ENCODE measurements at places on chromosomes 16 and 17.
A peak's percentile ranks its signal among the peaks of the same experiment; 100 is the strongest.

DNA sequence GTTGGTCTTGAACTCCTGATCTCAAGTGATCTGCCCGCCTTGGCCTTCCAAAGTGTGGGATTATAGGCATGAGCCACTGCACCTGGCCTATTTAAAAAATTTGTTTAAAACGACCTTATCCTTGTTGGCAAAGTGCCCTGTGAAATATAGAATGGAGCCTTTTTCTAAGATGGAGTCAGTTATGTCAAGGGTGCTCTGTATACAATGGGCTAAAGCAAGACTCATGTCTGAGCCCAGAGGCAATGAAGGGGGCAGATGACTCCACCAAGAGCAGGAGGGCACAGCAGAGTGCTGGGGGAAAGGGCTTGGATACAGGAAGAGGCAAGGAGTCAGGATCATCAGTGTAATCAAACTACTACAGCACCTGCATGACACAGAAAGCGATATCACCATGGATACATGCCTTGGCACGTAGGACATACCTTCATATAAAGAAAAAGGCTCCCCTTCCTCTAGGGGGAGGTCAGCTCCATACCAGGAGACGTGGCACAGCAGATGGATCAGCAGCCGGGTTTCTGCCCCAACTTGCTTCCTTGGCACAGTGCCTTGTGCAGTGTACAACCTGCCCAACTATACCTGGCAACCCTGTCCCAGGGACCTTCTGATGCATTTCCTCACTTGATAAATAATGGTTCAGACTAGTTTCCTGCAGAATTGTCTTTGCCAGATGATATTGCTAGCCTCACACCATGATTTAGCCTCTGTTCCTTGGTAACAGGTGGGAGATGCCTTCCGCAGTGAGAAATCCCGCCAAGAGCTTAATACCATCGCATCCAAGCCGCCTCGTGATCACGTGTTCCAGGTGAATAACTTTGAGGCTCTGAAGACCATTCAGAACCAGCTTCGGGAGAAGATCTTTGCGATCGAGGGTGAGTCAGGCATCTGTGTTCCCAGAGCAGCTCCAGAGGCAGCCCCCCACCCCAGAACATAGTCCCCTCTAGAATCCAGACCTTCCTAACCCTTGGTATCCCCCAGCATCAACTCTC, 15.3 kb downstream of the ITGAM start:
- DNase-seq: no peak

GRCh38 chr17:27553019-27553511, 77.9 kb upstream of the LGALS9 start:
- DNase-seq: no peak

DNA sequence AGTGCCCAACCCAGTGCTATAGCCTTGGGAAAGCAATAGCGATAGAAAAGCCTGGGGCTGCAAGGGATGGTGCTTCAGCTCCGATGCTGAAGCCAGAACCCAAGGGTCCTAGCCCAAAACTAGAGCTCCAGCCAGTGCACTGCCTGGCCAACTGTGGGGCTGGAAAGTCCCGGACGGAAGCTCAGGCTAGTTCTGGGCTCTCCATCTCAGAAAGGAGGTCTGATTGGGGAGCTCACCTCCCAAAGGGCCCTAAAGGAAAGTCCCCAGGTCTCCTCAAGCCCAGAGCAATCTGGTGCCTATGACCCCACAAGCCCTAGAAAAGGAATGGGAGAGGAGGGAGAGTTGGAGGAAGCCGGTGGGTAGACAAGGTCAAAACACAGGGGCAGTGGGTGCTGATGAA, 2.0 kb upstream of the ABCC3 start:
- DNase-seq: no peak

DNA sequence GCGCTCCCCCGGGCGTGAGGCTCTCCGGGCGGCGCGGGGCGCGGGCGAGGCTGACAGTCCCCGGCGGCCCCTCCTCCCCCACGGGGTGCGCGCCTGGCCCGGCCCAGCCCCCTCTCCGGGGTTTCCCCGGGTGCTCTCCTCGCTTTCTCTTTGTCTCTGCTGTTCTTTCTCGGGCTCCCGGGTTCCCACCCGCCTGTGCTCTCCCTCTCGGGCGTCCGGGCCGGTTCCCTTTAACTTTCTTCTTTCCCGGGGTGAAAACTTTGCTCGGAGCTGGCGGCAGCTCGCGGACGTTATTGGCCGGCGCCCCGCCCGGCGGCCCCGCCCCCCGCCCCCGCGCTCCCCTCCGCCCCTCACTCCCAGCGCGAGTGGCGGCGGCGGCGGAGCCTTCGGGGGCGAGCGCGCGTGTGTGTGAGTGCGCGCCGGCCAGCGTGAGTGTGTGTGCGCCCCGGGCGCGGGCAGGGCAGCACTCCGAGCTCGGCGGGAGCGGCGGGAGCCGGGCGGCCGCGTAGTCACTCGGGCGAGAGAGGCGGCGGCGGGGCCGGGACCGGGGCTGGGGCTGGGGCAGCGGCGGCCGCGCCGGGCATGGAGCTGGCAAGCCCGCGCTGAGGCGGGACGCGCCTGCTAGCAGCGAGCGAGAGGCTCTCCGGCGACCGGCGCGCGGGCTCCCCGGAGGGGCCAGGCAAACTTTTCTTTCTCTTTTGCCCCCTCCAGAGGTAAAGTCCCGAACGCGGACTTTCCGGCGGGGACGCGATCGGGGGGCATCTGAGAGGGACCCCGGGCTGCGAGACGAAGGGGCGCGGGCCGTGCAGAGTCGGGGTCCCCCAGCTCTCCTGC, at the start of gene NTN1:
NTN1 (plus strand) TSS at position 353 of the 834 bp plus-strand sequence. CDS start 864 bp downstream, outside the sequence.
- no peak for DNase-seq

DNA sequence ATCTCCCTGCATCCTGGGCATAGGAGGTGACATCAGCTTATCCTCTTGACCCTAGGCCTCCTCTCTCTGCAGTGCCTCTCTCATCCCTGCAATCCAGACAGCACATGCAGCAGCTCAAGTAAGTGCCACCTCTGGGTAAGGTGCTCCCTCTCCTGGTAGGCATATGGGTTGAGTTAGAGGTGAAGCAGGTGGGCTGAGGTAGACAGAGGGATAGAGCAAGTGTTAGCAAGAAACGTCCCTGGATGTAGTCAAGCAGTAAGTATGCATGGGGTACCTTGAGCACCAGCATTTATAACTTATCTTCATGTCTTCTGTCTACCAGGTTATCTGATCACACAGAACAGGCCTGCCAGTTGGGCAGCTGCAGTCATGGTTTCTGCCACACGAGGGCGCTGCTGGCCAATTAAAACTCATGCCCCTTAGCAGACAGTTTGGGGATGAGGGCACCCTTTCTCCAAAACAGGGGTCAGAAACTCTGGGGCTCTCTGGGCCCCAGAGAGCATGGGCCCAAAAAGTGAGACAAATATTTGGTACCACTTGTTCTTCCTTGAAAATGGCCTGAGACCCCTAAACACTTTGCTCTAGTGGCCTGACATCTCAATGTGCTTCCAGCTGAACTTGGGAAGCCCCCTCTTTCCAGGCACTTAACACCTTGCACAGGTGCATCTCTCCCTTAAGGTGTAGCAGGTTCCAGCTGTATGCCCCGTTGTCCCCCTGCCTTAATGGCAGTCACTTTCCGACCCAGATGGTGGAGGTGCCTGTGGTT, 59.8 kb downstream of the NEUROD2 start:
- peak; percentile 6 for DNase-seq

- no peak for DNase-seq
These were observed 179.2 kb downstream of the MAP2K6 start for GRCh38 chr17:69593716-69594115.

DNA sequence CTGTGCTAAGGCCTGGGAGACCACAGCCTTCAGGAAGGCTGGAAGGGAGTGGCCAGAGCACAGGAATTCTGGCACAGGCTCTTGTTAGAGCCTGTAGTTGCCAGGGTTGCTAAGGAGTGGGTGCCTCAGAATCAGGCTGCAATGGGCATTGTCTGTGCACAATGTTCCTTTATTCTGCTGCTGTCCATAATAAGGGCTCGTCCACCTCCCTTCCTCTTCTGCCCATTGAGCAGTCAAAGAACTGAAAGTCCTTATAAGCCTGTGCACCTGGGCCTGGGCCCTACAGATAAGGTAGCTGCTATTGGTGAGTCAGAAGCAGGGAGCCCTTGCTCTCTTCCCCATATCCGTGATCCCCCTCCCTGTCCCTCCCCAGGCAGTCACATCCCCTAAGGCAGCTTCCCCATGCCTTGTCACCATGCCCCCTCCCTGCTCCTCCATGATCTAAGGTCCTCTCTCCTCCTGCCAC, 5.4 kb upstream of the CNGB1 start:
- peak; percentile 14 for DNase-seq

- DNase-seq: peak; percentile 91
These were observed at the start of gene PARN for GRCh38 chr16:14629919-14630619. Gene PARN, minus strand, starts transcription at chr16:14630260. Its CDS starts 135 bp downstream, at chr16:14630125.

DNA sequence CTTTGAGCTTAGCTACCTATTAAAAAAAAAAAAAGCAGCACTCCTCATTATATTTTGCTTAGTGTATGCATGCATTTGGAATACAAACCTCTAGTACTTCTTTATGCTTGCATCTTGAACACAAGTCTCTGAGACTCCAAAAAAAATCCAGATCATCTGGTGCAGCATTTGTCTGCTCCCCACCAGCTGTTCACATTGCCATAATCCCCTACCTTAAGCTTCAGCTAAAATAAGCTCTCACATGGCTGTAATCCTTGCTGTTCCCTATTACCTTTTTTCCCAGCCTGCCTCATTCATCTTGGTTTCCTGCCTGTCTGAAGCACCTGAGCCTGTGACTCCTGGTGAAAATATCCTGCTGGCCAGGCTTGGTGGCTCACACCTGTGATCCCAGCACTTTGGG, 7.5 kb upstream of the NFATC2IP start:
- DNase-seq: no peak

GRCh38 chr16:47750371-47750770, 289.2 kb downstream of the PHKB start:
- no peak for DNase-seq

GRCh38 chr17:63477480-63478440, 899 bp downstream of the ACE start:
- DNase-seq: no peak

GRCh38 chr16:24988593-24989338, 26.4 kb downstream of the ARHGAP17 start:
- peak; percentile 41 for DNase-seq

DNA sequence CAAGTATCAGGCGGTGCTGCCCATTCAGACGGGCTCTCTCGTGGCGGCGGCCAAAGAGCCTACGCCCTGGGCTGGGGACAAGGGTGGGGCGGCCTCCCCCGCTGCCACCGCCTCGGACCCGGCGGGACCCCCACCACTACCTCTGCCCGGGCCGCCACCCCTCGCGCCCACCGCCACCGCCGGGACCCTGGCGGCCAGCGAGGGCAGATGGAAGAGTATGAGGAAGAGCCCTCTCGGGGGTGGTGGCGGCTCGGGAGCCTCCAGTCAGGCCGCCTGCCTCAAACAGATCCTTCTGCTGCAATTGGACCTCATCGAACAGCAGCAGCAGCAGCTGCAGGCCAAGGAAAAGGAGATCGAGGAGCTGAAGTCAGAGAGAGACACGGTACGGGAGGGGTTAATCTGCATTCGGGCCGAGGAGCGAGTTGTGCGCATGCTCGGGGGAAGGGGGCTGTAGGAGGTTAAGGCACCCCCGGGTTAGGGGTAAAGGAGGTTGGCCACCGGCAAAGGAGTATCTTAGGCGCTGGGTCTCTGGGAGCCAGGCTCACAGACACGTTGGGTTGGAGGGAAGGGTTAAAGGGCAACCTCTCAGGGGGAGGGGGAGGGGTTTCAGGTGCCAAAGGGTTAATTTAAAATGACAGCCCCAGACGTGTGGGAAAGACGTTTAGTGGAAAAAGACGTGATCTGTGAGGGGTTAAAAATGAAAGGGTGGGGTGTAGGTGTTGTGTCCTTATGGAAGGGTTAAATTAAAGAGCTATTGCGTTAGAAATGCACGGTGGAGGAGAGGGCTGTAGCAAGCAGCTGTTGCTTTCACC, 1.4 kb downstream of the MSL1 start:
- no peak for DNase-seq

- no peak for DNase-seq
These were observed 63.7 kb upstream of the MRTFB start for GRCh38 chr16:14007450-14007849.

- DNase-seq: no peak
These were observed 31.0 kb downstream of the SCNN1B start for GRCh38 chr16:23333034-23333579.

GRCh38 chr17:66976781-66977201, 12.3 kb downstream of the CACNG4 start:
- no peak for DNase-seq

GRCh38 chr16:53091466-53092211, 36.8 kb downstream of the CHD9 start:
- peak; percentile 52 for DNase-seq

GRCh38 chr16:8407351-8407750, 183.0 kb downstream of the TMEM114 start:
- no peak for DNase-seq

DNA sequence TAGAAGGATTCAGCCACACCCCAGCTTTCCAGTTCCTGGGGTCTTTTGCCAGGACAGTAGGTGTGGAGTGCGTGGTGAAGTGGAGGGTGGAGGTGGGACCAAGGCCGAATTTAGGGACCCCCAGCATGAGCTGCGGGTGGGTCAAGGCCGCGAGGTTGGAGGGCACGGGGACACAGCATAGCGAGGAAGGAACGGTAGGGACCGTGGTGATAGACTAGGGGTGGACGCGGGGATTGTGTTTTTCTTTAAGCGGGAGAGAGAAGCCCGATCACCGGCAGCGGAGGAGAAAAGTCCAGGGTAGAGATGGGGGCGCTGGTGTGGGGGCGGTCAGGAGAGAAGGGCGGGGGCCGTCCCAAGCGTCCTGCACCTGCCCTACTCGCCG, 261 bp upstream of the B4GALNT2 start:
- no peak for DNase-seq

DNA sequence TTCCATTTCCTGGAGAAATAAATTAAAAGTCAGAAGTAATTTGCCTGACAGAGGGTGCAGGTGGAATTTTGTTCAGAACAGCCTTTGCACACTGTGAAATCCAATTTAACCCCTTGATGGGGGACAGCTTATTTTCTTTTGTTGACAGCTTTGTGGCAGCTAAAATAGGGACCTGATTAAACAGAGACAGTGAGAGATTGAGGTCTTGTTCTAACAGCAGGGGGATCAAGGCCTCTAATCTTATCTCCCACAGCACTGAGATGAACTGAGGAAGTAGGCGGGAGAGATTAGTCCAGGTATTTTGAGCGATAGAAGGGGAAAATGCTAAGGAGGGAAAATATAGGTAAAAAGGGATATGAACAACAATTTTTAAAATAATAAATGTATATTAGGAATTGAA, 1491.4 kb upstream of the GOT2 start:
- DNase-seq: no peak

DNA sequence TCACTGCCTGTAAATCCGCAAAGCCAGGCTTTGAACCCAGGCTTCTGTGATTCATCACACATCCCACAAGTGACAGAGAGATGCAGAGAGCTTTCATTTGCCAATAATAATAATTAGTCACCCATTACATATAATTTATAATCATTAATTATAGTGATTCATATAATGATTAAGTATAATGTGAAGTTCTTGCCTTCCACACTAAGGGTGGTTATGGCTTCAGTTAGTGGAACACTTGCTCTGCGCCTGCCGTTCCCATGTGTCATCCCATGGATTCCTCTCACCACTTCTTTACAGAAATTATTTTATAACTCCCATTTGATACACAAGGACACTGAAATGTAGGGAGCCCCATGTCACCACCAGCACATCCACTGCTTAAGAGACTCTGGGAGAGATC, 39.8 kb upstream of the XYLT1 start:
- DNase-seq: no peak

- no peak for DNase-seq
These were observed 61.9 kb downstream of the OMG start for GRCh38 chr17:31235110-31235509.

GRCh38 chr16:52584354-52585320, 37.7 kb upstream of the TOX3 start:
- no peak for DNase-seq

GRCh38 chr16:4200781-4201137, 41.1 kb downstream of the SRL start:
- no peak for DNase-seq

GRCh38 chr17:76725580-76726230, 701 bp downstream of the JMJD6 start:
- DNase-seq: no peak
